ENCODE measurements at places on chromosomes 6 and 20.

GRCh38 chr6:166382500-166382932 lies 224 bp downstream of the MPC1 start:
- DNase-seq: no peak

DNA sequence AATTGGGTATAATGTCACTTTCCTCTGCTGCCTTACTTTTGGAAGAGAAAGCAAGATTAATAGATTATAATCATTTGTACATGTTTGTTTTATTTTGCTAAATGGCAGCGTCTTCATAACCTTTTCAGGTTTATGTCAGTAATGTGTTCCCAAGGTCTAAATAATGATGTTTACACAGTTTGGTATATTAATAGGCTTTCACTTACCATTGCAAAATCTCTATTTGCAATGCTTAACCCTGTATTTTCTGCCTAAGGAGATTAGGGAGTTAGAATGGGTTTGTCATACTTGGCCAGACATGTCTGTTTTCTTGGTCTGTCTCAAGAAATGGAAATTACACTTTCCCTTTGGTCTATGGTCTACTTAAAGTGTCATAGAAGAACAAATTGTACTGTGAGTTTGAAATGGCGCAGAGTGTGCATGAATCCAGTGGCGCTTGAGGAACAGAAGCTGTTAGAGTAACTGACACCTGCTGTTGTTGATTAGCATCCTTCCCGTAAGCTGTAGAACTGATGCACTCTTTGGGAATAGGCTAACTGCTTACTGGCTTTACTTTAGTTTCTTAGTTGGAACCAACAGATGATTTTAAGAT lies 261.1 kb downstream of the SAMD5 start:
- no peak for DNase-seq

DNA sequence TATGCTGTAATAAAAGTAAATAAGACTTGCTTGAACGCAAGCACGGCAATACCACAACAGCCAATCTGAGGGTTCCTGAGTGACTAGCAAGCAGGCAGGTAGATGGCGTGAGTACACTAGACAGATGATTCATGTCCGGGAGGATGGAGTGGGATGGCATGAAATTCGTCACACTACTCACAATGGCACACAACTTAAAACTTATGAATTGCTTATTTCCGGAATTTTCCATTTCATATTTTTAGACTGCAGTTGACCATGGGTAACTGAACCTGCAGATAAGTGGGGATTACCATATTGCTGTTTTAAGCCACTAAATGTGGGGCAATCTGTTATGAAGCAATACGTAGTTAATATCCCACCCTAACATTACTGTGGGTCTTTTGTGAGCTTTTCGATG lies 93.6 kb upstream of the NFATC2 start:
- DNase-seq: no peak

DNA sequence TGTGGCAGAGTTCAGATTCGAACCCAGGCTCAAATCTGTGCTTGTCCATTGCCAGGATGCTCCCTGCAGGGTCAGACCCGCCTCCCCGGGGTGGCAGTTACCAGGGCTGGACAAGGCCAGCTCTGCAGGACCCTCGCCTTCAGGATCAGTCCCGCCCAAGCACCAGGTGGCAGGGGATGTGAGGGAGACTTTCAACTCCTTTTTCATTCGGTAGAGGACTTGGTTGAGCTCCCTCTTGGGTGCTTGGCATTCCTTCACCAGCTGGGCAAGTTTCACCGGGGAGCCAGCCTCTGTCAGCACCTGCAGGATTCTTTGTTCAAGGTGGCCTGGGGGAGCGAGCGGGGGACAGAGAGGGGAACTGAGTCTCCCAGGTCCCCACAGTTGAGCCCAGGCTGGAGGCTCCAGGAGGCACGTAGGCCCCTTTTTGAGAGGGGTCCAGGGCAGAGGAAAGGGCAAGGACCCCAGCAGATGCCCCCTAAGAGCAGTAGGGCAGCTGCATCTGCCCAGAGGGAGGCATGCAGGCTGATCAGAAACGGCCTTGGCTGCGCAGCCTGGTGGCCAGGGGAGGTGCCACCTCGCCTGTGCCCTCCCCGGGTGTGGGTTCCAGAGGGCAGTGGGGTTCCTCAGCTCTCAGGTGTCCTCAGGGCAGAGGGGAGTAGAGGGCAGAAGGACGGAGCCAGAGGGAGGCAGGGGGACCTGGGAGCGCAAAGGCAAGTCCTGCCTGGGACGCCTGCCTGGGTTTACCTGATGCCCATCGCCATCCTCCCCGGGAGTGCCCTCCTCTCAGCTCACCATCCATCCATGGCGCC lies 3.9 kb downstream of the ZBP1 start:
- DNase-seq: no peak

DNA sequence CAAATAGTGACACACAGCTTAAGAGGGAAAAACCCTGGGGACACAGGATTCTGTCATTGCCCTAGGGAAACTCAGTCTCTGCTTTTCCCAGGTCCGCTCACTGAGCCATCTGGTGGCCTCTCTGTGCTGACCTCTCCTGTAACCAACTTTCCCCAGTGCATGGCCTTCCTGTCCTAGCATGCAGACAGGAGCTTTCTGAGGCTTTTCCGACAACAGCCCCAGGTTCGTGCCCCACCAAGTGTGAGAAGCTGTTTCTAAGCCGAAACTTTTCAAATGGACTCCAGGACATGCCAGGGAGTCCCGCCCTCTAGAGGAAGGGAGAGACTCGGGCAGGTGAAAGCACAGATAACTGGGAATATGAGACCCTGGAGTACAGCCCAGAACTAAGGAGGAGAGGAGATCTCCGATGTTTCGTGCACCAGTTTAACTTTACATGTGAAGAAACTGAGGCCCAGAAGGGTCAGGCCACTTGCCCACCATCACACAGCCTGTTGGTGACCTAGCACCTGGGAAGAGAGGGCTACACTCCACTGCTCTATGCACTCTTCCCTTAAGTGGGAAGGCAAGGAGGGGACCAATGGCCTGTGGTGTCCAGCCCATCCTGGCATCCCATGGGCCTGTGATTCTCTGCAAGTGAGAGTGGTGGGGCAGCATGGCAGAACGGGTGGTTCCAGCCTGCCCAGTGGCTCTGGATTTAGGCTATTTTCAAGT lies 46.2 kb downstream of the RPP40 start:
- DNase-seq: no peak

- DNase-seq: no peak
These were observed 43.4 kb downstream of the QKI start for GRCh38 chr6:163457637-163458561.

DNA sequence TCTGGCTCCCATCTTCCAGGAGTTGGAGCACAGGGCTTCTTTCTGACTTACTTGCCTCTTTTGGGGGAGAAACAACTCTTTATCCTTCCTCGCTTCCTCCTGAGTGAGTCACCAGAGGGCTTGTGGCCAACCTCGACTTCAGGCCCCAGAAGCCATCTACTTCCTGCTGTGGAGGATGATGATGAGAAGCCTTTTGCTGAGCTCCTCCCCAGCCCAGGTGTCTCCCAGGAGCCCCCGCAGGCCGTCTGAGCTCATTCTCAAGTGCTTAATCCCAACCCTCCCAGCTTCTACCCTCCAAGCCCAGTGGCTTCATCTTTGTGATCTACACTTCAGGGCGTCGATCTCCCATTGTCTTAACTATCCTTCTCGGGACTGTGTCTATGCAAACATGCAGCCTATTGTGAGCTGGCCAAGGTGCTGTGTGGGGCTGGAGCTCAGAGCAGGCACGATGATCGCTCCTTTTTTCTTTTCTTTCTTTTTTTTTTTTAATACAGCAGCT lies 27.9 kb downstream of the SDCBP2 start:
- no peak for DNase-seq

- no peak for DNase-seq
These were observed 17.0 kb upstream of the ZNF318 start for GRCh38 chr6:43386492-43386891.

GRCh38 chr20:23232679-23233308 lies 117.8 kb upstream of the NXT1 start:
- DNase-seq: no peak

- DNase-seq: no peak
These were observed 205.3 kb upstream of the ASCC3 start for GRCh38 chr6:101086473-101086872.

GRCh38 chr6:16274483-16274882 lies 36.1 kb downstream of the GMPR start:
- no peak for DNase-seq

DNA sequence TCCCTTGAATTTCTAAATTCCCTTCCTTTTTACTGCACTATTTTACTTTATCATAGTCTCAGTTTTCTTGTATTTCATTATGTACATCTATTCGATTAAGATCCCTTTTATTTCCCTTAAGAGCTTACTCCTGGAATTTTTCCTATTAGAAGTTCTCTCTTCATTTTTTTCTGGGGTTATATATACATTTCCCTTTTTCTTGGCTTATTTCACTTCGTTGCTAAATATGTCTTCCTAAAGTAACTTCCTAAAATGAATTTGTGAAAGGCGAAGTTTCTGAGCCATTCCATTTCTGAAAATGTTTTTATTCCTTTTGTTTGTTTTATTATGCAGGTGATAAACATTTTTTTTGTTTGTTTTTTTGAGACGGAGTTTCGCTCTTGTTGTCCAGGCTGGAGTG lies 5.9 kb upstream of the CD109 start:
- no peak for DNase-seq

GRCh38 chr6:129416337-129416990 lies 293.5 kb downstream of the ARHGAP18 start:
- DNase-seq: no peak

- no peak for DNase-seq
These were observed 529.6 kb downstream of the ADGRB3 start for GRCh38 chr6:69164564-69165229.

GRCh38 chr6:117503211-117503610 lies 20.7 kb downstream of the DCBLD1 start:
- no peak for DNase-seq

DNA sequence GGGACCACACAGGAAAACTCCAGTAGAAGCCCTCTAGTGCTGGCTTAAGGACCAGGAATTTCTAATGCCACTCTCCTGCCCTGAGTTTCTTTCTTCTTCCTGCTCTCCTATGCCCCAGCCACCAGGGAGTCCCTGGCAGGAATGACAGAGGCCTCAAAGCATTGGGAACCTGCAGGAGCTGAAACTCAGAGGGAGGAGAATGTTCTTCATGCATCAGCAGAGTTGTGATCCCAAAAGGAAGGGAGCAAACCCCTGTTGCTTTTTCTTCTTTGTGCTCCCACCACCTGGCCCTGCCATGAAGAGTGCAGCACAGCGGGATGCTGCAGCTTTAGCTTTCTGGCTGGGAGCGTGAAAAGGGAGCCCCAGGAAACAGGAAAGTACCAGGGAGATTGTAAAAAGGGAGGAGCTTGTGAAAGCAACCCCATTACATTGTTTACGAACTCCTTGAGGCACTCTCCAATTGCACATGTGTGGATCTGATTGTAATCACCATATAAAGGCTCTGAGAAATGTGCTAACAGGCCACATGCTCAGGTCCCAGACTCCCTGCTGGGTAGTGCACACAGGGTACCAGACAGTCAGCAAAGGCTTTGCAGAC lies 34.7 kb upstream of the FKBP1A start:
- no peak for DNase-seq

- DNase-seq: no peak
These were observed 47.6 kb upstream of the ZNF337 start for GRCh38 chr20:25744261-25744660.

DNA sequence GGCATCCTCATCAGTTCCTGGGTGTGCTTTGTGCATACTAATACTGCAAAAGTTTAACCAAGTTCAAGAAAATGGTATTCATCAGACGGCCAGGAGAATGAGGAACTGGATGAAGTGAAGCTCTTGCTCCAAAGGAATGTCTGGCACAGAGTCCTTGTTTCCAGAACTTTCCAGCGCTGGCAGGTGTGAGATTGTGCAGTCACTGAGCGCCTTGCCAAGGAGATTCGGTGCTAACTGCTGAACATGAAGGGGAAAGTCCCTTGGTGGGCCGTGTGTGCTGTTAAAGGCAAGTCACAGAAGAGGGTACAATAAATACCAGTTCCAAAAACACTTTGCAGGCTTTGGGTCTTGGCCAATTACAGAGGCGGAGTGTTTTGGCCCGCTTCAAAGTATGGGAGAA lies 262.3 kb upstream of the SOX4 start:
- no peak for DNase-seq

GRCh38 chr20:50762435-50763220 lies 31.2 kb downstream of the PARD6B start:
- DNase-seq: no peak

DNA sequence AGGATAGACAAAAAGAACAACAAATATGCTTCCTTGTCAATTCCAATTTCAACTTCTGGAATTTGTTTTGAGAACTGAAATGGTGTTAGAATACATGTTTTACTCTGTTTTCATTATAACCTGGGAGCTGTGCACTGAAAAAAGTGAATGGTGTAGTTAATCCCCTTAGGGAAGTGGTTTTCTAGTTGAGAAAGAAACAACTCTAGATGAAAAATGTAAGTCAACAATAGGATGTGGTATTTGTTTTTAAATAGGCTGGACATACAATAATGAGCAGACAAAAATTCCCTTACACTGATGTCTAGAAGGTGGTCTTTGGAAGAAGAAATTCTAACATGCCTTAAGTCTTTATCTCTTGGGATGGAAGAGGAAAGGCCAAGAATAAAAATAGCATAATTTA lies 59.9 kb upstream of the TINAG start:
- no peak for DNase-seq

- no peak for DNase-seq
These were observed 34.8 kb upstream of the JAG1 start for GRCh38 chr20:10708351-10709185.

- no peak for DNase-seq
These were observed 7.7 kb downstream of the TNFRSF21 start for GRCh38 chr6:47302043-47302442.

GRCh38 chr6:19535351-19535750 lies 301.8 kb upstream of the ID4 start:
- DNase-seq: no peak

DNA sequence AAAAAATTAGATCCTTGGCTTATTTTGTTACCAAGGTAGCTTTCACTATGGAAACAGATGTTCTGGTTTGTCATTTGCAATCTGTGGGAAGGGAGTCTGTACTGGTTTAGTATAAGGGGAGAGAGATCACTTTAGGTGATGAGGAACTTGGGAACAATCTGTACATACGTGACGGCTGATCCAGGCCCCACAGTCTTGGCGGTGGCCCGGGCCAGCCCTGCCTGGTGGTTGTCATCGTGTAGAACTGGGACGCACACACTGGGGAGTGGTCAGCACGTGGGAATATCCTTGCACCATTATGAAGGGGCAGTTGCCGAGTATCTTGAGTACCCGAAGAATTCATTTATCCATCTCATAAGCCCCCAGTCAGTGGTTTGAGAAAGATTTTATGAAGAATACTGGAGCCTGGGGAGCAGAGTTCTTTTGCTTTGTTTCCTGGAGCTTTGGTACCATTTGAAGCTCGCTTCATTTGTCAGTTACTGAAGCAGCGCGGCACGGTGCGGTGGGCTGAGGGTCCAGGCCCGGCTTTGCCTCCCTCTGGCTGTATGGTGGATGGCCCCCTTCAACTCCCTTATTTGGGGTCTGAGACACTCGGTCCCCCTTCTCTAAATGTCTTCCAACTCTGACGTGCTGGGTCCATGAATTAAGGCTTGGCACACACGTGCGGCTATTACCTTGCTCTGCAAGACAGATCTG lies 22.8 kb upstream of the CLDN20 start:
- no peak for DNase-seq

All from GM12892 (cell line).